ENCODE measurements at places on chromosomes 1 and 21.
A peak's percentile ranks its signal among the peaks of the same experiment; 100 is the strongest.

DNA sequence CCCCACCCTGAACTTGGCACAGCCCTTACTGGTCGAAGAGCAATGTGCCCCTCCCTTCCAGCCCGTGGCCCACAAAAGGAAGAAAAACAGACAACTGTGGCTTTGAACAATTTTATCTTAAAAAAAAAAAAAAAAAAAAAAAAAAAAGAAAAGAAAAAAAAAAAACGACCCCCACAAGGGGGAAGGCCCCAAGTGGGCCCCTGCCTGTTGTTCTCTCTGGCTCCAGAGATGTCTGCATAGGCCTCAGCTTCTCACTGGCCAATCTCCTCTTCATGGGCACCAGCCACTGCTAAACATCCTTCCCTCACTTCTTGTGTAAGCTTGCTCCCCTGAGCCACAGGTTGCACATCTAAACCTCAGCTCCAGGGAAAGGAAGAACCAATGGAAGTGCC lies 386 bp upstream of the TSTD1 start:
- no peak for DNase-seq

DNA sequence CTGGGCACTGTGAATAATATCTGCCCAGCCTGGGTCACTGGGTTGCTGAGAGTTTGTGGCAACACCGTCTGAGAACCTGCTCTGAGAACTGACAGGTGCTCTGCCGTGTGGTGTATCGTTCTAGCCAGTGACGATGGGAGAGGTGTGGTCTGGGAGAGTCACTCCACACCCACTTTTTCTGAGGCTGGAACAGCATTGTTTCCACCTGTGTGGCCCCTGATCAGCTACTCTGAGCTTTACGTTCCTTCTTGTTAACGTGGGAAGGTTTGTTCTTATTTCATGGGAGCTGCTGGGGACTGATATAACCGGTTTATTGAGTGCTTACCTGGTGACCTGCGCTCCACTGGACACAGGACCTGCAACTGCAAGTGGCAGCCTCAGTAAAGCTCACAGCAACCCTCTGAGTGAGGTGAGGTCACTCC lies 34.8 kb upstream of the TENT5C start:
- peak; percentile 41 for DNase-seq

DNA sequence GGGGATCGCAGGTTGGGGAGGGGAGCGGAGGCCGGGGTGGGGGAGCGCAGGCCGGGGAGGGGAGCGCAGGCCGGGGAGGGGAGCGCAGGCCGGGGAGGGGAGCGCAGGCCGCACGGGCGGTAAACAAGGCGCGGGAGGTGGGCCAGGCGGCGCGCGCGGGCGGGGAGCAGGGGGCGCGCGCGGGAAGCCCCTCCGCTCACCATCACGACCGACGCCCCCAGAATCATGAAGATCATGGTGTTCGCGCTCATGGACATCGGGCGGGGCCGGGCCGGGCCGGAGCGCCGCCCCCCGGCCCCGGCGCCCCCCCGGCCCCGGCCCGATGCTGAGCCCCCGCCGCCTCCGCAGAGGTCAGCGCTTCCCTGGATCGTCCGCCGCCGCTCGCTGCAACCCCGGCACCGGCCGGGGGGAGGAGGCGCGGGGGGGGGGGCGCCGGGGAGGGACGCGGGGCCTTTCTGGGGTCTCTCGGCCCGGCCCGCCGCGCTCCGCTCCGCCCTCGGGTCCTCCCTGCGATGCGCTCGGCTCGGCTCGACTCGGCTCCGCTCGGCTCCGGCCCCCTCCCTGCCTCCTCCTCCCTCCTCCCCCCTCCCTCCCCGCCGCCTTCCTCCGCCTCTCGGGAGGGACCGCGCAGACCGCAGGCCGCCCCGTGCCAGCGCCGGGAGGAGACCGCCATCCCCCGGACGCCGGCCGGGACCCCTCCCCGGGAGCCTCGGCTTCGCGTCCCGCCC lies at the start of gene TMEM240:
Gene TMEM240, minus strand, starts transcription at position 535 of the 728 bp plus-strand sequence. Its CDS starts 278 bp downstream, at position 257.
- peak; percentile 87 for DNase-seq

GRCh38 chr1:32948390-32948722 lies 16.3 kb downstream of the RNF19B start:
- DNase-seq: peak; percentile 38

GRCh38 chr1:161185732-161186311 lies 8.5 kb upstream of the B4GALT3 start:
- DNase-seq: no peak

DNA sequence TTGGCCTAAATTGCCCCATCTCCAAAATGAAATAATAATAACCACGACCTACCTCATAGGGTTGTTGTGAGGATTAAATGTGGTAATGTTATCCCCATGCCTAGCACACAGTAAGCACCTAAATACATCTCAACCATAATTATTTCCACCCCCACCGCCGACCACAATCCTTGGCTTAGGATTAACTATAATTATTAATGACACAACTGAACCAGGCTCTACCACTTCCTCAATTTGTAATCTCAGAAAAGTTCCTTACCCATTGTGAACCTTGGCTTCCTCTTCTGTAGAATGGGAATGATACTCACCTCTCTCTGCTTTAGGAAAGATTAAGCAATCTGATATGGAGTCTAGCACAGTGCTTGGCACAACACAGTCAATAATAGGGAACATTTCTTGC lies 44.3 kb upstream of the TACSTD2 start:
- DNase-seq: no peak

- peak; percentile 53 for DNase-seq
Observed at GRCh38 chr1:108913105-108913948, 36.5 kb downstream of the GPSM2 start.

DNA sequence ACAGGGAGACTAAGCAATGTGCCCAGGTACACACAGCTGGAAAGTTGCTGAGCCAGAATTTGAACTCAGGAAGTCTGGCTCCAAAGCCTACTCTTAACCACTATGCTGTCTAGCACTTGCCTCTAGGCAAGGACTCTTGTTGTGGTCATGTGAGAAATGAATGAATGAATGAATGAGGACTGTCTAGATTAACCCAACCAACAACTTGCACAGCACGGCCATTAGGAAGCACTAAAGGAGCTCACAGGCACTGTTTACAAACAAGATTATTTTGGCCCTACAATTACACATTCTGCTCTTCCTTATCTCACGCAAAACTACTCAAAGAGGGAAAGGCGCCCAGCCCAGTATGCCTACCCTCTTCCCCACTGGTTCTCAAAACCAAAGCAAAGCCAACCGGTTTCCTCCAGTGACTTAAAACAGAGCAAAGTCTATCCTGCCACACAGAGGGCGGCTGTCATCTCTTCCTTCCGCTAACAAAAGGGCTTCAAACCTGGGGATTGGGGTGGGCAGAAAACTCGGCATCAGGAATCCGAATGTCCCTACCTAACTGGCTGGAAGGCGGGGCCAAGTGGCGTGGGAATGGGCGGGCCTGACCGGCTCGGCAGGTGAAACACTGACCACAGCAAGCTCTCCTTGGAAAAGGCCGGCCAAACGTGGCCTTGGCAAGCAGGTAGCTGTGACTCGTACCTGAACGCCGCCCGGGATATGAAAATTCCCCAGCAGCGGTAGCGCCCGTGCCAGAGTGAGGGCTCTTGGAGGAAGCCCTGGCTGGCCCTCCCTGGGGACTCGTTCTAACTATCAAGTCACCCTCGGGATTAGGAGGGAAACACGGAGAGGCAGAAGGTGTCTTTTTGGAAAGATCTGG lies 948 bp downstream of the STK40 start:
- DNase-seq: peak; percentile 37

DNA sequence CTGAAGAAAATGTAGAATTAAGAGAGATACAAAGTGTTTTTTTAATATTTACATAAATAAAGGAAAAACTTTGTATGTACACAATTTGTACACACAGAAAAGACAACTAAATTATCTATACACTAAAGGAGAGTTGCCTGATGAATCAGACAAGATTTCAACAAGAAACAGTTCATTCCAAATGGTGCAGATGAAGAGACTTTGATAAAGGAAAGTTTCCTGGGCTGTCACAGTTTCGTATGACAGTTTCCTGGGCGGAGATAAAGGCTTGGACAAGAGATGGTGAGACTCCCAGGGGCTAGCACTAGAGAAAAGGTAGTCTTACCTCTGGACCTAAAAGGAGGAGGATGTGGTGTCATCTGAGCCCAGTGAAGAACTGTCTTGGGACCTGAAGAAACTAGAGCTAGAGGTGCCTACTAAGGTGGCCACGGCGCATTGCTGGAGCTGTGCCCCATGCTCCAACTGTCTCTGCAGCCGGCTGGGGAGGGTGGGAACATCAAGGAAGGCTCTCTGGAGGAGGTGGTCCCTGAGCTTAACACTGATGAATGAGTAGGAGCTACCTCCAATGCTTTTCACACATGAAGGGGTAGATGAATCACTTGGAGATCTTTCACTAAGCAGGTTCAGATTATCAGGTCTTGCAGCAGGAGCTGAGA lies 32.2 kb downstream of the ETS2 start:
- DNase-seq: no peak

GRCh38 chr1:246987083-246987690 lies 20.7 kb downstream of the ZNF695 start:
- DNase-seq: no peak

- no peak for DNase-seq
Observed at GRCh38 chr1:248730507-248731335, 24.8 kb downstream of the LYPD8 start.

GRCh38 chr1:172163498-172164215 lies 256.8 kb upstream of the C1orf105 start:
- no peak for DNase-seq

DNA sequence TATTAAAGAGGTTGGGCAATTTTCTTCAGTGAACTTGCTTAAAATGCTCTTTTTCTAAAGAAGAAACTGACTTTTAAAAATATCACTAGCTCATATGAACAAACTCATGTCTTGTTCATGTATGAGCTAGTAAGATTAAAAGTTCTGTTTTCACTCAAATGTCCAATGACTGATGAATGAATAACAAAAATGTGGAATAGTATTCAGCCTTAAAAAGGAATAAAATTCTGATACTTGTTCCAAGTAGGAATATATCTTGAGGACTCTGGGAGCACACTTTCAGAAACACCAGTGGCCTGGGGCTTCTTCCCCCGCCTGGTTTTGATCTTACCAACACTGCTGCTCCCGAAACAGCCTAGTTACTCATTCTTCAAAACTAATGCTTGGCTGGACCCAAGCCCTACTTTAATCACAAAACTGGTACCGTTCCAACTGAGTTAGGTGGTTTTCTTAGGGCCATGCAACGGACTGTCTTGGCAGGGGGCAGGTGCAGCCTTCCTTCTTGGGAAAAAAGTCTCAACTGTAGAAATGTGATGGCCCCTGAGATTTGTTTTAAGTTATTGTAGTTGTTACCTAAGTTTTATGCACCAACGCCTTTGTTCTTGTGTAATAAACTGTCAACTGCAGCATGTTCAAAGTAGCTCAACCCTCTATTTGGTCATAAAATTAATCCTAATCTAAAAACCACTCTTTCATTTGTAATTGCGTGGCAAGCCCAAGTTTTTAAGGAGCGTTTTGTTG lies 116.0 kb downstream of the ETS2 start:
- DNase-seq: no peak

DNA sequence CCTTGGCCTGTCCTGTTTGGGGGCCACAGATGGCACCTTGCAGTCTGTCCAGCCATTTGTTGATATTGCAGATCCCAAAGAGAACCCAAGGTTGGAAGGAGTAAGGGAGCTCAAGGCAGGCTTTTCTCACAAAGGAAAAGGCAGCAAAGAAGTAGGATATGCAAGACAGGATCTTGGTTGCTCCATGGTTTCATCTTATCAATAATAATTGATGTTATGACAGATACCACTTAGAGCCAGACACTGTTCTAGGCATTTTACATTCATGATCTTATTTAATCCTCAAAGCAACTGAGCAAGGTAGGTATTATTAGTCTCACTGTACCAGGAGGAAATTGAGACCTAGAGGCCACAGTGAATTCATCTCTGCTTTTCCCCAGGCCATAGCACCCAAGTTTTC lies 28.8 kb downstream of the BATF3 start:
- no peak for DNase-seq

DNA sequence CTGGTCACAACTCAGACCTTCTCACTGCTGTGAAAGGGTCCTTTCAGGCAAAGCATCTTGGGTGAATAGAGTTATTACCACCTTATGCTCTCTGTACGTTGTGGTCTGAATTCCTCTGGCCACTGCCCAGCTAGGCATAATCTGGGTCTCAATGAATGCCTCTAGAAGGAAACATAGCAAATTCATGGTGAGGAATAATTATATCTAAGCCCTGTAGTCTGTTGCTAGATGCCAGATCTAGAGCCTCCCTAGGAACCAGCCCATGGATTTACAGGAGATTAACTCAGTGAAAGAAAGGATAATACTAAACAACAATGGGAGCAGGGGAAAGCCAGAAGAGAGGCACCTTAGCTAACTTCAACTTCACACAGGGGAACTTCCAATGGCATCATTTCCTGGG lies 2.4 kb upstream of the COL11A1 start:
- no peak for DNase-seq

- no peak for DNase-seq
Observed at GRCh38 chr1:100832694-100833428, 61.8 kb downstream of the EXTL2 start.

DNA sequence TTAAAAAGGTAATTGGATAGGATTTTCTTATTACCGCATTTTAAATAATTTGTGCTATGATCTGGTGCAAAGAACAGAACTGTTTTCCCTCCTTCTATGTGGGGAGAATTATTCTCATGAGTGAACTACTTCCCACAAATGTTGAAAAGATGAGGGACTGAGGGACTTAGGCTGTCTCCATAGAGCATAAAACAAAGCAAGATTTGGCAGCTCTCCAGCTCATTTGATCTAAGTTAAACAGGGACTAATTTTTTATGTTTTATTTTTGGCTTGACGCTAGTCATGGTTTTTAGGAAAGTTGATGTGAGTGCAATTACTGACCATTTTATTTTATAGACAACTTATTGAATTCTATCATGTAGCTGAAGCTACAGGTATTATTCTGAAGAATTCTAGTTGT lies 362.3 kb downstream of the HLX start:
- DNase-seq: peak; percentile 79

DNA sequence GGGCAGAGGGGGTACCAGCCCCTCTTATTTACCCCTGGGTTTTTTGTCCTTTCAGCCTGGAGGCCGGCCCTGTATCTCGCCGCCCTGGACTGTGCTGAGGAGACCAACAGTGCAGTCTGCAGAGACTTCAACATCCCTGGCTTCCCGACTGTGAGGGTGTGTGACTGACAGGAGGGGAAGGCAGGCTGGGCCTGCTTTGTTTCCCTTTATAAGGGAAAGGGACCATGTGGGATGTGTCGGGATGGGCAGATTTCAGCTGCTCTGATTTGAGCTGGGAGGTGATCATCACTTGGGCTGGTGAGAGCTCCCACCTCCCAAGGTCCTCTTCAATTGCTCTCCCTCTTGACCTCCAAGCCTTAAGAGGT lies 11.7 kb downstream of the QSOX1 start:
- no peak for DNase-seq

DNA sequence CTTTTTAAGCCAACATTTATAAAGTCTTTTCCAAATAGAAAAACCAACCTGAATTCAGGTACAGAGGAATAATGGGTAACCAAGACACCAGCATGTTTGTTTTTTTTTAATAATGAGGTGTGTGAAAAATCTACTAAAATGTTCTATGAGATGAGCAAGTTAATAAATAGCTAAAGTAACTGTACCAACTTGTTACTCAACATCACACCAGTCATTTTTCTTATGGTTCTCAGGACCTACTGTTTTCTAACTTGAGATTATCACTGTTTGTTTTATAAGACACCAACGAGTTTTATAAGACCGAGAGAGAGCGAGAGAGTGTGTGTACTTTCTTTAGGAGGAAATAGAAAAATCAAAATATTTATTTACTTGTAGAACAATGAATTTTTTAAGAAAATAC lies 12.4 kb downstream of the ELK4 start:
- DNase-seq: no peak

All from lung (tissue), 17 donors.